ENCODE measurements at places on chromosomes 16 and 17.

DNA sequence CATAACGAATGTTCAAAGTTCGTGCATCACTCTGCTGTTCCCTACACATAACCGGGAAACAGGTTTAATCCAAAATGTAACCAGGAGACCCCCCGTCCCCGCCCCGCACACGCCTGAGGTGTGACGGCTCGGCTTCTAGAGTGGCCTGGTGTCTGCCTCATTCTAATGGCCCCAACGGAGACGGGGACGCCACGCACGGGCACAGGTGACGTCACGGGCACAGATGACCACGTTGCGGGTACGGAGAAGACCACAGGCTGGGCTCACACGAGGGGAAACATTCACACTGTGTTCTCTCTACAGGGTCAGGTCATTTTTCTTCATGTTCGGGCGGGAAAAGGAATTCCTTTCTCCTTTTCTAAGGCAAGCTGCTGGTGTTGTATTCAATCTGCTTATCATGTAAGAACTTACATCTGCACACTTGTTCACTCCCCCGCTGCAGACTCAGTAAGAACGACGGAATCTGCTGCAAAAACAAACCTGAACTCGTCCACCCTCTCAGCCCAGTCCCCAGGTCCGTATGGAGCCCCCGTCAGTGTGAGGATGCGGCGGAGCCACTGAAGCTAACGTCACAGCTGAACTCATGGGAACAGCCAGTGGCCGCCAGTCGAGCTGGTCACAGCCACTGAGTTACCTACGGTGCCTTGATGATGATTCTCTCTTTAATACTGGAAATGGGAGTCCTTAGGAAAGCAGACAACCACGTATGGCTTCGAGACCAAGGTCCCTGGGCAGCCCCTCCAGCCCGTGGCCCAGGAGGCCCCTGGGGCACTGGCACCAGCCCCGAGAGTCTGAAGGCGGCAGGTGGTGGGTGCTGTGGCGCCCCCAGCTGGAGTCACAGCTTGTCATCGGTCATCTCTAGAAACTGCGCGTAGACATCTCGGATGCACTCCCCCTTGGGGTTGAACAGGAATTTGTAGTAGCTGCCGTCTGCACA is 32.9 kb downstream of the WDR45B start:
- no peak for DNase-seq

- DNase-seq: no peak
These were observed 120.7 kb downstream of the TRIM37 start for GRCh38 chr17:58985971-58986370.

- DNase-seq: no peak
These were observed 697.2 kb downstream of the TOX3 start for GRCh38 chr16:51849715-51850114.

GRCh38 chr16:61555718-61556441 is 480.4 kb downstream of the CDH8 start:
- no peak for DNase-seq

- no peak for DNase-seq
These were observed 13.3 kb upstream of the CD300LD start for GRCh38 chr17:74605361-74605760.

DNA sequence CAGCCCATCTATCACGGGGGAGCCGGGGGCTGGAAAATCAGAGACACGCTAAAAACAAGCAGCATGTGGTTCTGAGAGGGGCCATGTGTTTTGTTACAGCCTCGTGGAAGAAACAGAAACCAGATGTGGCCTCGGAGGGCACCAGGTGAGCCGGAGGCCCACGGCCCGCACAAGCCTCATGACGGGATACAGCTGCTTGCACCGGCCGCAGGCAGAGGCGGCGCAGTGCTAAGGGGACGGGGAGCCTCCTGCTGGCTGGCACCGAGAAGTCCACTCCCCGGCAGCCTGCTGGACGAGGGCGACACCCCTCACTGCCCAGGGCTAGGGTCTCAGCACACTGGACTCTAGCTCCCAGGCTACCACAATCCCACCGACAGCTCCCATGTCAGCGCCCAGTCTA is 19.2 kb downstream of the NDUFAF8 start:
- DNase-seq: no peak
